ENCODE measurements at places on chromosomes 16 and 17.

- no peak for DNase-seq
These were observed 19.1 kb downstream of the CDIP1 start for GRCh38 chr16:4519274-4520058.

DNA sequence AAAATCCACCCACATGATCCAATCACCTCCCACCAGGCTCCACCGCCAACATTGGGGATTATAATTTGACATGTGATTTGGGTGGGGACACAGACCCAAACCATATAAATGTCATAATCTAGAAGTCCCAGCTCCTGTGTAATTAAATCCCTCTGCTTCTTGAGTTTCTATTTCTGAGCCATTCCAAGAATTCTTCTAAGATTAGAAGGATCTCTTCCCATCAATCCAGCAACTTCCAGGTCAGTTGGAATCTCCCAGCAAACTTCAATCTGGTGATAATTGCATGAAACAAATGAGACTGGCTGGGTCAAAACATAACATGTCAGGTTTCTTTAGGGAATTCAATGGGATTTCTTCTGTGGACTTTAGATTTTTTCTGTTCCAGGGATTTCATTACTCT, 127.8 kb upstream of the CDH5 start:
- no peak for DNase-seq

DNA sequence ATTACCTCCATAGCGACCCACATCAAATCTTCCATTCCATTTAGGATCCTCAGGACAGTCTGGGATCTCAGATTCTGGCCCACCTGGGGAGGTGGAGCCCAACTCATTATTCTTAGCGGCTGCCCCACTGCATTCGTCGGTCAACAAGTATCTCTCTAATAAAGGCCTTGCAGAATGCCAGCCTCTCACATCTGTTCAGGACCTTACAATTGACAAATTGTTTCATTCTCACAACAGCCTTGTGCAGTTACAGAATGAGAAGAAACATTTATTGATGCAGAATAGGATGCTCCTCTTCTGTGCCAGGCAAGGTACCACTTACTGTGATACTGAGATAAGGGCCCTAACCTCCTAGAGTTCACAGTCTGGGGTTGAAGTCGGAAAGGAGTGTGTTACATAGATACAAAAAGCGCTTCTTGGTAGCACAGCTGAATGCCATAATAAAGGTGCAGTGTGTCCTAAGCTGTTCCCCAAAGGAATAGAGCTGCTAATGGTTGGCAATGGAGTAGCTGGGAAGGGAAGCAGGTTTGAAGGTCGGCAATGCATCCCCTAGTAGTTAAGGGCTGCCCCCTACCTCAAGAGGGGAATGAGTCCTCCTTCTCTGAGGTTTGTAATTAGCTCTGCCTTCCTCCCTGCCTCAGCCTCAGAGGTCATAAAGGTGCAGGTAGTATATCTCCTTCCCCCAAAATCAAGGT, 2.3 kb upstream of the MPP2 start:
- no peak for DNase-seq

- peak; percentile 85 for DNase-seq
These were observed 10.4 kb downstream of the HSD11B2 start for GRCh38 chr16:67441271-67441753.

- DNase-seq: no peak
These were observed 57.9 kb upstream of the FOXF1 start for GRCh38 chr16:86452451-86452850.

GRCh38 chr17:39177256-39177655, 11.3 kb upstream of the ARL5C start:
- DNase-seq: no peak

Measured in NCI-H1105 treated with DMSO at 0.1 percent for 48 hours (cell line).